NCI-H460 (cell line): ENCODE measurements at places on chromosomes 5 and 9.

- DNase-seq: no peak
Measured at GRCh38 chr5:132718544-132719312, 18.6 kb downstream of the KIF3A start.

- peak; percentile 33 for DNase-seq
Measured at GRCh38 chr5:56561-57290, 35.2 kb upstream of the PLEKHG4B start.

DNA sequence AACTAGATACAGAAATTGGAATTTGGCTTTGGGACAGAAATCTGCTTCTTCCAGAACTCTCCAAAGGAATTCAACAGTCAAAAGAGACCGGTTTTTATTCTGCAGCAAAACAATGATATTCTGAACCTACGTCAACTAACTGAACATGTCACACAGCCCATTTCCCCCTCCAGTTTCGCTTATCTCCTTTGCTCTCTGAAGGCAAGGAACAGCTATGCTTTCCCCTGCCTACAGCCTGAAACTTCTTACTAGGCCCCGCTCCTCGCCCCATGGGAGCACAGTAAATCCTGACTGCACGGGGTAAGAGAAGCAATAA, 488 bp downstream of the SKIC3 start:
- DNase-seq: no peak

DNA sequence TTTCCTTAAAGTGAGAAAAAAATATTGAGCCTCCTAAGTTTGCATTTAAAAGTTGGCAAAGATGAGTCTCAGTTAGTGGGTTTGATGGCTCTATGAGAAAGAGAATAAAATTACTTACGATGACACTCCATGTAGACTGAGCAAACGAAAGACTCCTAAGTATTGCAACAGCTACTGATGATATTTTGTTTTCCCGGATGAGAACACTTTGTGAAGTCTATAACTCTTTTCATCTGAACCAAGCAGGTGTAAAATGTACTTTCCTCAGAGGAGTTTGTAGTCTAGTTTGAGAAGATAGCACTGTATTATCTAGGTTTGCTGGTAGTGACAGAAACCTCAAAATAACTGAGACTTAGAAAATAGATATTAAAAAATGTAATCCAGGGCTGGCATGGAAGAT, 1.7 kb upstream of the ITK start:
- no peak for DNase-seq

GRCh38 chr9:1747417-1747967, 267.7 kb upstream of the SMARCA2 start:
- DNase-seq: no peak

DNA sequence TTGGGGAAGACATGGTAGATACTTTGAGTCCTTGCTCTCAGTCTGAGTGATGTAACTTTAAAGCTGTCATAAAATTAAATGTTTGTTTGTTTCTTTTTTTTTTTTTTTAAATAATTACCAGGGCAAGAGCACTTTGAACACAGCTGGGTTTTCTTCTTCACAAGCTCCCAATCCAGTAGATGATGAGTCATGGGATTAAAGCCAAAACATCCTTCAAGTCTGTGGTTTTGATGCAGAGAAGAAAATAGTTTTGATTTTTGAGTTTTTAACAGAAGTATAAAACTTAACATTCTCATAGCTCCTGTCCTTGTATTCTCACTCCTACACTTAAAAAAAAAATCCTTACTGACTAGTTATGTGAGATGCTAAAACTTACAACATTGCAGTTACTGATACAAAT, 34.8 kb upstream of the IL31RA start:
- no peak for DNase-seq

DNA sequence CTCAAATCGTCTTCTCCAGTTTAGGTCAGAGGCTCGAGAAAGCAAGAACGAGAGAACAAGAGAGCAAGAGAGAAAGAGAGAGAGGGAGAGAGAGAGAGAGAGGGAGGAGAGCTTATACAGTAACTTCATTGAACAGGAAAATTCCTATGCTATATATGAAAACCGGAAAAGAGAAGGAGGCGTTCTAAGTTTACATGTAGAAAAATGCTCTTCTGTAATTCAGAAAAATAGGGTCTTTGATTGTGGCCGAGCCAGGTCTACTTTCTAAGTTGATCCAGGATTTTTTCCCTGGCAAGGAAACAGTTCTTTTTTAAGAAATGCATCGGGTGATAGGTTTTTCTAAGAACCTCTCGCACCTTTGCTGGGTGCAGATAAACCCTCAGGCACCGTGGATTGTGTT, 29.5 kb downstream of the COL15A1 start:
- DNase-seq: no peak

- DNase-seq: no peak
Measured at GRCh38 chr9:136407911-136408310, 2.5 kb downstream of the ENTR1 start.

- no peak for DNase-seq
Measured at GRCh38 chr5:136979131-136979530, 520.0 kb downstream of the SPOCK1 start.

DNA sequence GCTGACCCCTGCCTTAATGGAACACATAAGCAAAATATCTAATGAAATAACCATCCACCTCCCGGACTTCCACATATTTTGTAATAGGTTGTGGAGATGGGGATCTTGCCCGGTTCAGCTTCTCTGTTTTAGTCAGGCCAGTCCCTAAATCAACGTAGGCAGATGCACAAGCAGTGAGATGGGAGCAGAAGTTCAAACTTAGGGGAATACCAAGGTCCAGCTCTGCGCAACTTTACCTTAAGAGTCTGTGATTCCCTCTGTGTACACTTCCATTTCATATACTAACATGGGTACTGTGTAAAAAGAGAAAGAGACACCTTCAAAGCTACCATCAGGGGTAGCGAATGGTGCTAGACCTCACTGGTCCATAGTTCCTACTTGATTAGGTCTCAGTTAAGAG, 110.9 kb downstream of the NTRK2 start:
- no peak for DNase-seq

GRCh38 chr9:95085861-95086563, 231.5 kb downstream of the FANCC start:
- DNase-seq: no peak

- DNase-seq: no peak
Measured at GRCh38 chr5:139413963-139414362, 10.1 kb upstream of the SPATA24 start.

GRCh38 chr5:119458911-119459632, 6.8 kb downstream of the HSD17B4 start:
- no peak for DNase-seq

DNA sequence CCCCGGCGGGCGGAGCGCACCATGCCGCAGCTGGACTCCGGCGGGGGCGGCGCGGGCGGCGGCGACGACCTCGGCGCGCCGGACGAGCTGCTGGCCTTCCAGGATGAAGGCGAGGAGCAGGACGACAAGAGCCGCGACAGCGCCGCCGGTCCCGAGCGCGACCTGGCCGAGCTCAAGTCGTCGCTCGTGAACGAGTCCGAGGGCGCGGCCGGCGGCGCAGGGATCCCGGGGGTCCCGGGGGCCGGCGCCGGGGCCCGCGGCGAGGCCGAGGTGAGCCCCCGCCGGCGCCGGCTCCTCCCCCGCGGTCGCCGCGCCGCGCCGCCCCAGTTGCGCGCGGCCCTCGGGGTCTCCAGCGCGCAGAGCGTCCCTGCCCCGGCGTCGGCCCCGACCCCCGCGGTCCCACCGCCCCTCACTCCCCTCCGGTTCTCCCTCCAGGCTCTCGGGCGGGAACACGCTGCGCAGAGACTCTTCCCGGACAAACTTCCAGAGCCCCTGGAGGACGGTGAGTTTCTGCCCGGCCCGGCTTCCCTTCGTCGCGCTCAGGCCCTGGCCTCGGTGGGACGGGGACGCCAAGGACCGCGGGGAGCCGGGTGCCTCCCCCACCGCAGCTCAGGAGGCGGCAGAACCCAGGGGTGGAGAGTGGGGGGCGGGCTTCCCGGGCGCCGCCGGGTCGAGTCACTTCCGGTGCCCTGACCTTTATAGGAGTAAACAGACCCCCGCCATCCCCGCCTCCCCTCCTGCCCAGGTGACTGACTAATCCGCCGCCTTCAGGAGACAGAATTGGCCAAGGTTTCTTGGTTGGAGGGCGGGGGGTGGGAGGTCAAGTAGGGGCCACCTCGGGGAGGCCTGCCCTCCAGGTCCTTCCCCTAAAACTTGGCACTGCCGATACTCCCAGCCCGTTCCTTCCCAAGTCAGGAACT, 665 bp downstream of the TCF7 start:
- DNase-seq: no peak

GRCh38 chr5:152884006-152884405, 478.9 kb upstream of the NMUR2 start:
- no peak for DNase-seq

DNA sequence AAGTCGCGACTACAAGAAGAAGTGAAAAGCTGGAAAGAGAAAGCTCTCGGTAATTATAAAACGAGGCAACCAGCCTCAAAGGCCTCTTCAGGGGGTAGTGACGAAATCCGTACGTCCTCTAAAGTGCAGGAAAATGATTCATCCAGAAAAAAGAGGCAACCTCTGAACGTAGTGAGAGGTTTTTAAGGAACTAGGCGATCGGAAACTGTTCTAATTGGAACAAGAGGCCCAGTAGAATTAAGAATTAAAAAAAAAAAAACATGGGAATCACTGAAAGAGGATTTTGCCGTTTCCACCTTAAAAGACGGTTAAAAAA, 1.0 kb downstream of the CSNK1A1 start:
- no peak for DNase-seq

DNA sequence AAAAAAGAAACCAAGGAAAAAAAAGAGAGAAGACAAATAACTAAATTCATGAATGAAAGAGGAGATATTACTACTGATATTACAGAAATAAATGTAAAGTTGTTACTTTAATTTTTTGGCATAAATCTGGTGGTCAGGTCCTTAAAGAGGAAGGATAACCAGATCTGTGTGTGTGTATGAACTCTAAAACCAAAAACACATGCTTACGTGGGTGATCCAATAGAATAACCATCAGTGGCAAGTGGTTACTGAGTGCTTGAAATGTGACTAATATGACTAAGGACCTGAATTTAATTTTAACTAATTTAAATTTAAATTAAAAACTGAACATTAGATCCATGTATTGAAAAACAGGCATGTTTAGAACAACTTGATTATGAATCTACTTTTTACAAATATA, 10.3 kb downstream of the SLC28A3 start:
- no peak for DNase-seq

DNA sequence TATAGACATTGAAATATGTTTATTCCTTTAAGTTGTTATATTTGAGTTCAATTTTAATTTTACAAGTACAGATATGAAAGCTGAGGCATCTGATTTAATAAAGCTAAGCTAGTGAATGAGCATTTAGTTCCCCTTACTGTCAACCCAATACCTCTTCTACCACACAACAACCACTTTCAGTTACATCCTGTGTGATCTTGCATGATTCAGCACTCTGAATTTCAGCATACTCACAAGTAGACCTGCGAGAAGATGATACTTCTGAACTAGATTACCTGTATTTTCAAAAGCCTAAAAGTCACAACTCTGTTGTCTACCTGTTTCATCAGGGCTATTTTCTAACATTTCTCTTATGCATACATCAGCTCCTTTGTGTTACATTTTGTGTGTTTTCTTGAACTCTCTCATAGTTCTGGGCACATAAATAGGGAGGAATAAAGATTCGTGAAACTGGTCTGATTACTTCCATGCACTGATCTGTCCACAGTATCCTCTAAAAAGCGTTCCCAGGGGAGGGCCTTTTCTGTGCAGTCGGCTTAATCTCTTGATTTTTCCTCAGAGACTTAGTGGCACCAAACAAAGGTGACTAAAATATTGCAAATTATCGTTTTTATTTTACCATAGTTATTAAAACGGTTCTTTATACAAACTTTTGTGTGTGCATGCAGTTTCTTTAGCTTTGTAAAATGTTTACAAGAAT, 2025.5 kb upstream of the NUDT12 start:
- DNase-seq: peak; percentile 60

- DNase-seq: no peak
Measured at GRCh38 chr9:13502484-13502883, 223.0 kb upstream of the MPDZ start.

DNA sequence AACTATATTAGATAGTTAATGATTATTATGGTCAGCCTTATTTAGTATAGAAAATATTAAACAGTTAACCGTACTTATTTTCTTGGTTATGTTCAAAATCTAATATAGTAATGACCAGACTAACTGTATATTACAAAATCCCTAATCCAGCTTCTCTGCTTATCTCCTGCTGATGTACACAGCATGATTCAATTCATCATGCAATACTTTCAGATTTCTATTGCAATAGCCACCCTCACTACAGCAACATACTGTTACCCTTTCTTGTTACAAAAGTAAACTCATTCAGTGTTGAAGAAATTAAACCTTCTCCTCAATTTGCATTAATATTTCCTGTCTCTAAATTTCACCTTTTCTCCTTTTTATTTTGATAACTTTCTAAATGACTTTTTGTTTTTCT, 1375.0 kb upstream of the NUDT12 start:
- no peak for DNase-seq

- DNase-seq: no peak
Measured at GRCh38 chr5:43309122-43309521, 4.1 kb downstream of the HMGCS1 start.

GRCh38 chr5:96447949-96448348, 14.9 kb upstream of the PCSK1 start:
- DNase-seq: no peak

DNA sequence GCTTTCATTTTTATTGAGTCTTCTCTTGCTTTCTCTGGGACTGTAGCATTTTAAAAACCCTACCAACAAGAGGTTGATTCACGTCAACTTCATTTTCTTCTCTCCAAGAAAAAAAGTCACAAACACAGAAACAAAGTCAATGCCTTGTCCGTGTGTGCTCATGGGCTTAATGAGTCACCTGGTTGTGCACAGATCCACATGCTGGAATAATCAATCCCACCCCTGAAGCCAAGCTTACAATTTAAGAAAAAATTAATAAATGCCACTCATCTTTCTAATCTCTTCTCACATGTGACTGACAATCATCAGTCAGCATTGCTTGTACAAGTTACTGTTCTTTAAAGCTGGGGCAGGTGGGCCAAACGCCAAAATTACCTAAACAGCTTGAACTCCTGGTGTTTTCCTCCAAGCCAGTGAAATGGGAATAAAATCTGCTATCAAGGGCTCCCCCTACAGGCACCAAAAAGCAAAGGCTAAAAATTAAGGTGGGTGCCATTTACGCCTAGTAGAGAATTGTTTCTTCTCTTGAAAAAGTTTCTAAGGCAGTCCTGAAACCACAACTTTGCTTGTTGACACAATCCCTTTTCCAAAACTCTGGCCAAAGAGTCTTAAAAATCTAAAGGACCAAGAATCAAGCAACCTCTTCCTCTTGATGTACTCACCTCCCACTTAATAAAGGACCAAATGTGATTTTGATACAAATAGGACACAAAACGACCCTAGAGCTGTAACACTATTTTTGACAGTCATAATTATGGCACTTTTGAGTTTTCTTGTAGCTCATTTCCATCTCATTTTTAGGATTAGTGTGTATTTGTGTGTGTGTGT, 21.3 kb downstream of the TRMO start:
- DNase-seq: peak; percentile 46

- no peak for DNase-seq
Measured at GRCh38 chr9:19208653-19209052, 21.8 kb upstream of the DENND4C start.

- no peak for DNase-seq
Measured at GRCh38 chr5:65204966-65205365, 276.8 kb downstream of the ADAMTS6 start.

GRCh38 chr5:17225520-17225919, 8.1 kb downstream of the BASP1 start:
- no peak for DNase-seq
